Stimulated activated CD8-positive, alpha-beta memory T cell treated with anti-CD3 and anti-CD28 coated beads, Interleukin-2, amount 100 ng/mL, for 1 hour (primary cell): ENCODE measurements at places on chromosomes 4 and X.

GRCh38 chr4:131613824-131614216, 1535.3 kb upstream of the PCDH10 start:
- DNase-seq = no peak

DNA sequence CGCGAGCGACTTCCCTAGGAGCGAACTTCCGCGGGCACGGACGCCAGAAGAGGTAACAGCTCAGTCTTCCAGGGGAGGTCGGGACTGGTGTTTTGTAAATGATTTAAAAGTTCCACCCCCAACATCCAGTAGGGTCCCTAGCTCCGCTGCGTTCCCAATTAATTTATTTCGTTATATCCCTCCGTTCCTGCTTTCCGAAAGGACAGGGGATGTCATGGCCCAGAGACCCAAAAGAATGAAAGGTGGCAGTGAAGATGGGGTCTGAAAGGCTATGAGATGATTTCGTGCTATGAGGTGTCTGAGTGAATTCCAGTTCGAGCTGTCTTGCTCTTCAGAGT, 373 bp upstream of the SMIM43 start:
- DNase-seq = no peak

- DNase-seq = no peak
These were observed 101.0 kb downstream of the GATB start for GRCh38 chr4:151659601-151660364.

GRCh38 chr4:113783701-113784100, 22.2 kb upstream of the CAMK2D start:
- no peak for DNase-seq

DNA sequence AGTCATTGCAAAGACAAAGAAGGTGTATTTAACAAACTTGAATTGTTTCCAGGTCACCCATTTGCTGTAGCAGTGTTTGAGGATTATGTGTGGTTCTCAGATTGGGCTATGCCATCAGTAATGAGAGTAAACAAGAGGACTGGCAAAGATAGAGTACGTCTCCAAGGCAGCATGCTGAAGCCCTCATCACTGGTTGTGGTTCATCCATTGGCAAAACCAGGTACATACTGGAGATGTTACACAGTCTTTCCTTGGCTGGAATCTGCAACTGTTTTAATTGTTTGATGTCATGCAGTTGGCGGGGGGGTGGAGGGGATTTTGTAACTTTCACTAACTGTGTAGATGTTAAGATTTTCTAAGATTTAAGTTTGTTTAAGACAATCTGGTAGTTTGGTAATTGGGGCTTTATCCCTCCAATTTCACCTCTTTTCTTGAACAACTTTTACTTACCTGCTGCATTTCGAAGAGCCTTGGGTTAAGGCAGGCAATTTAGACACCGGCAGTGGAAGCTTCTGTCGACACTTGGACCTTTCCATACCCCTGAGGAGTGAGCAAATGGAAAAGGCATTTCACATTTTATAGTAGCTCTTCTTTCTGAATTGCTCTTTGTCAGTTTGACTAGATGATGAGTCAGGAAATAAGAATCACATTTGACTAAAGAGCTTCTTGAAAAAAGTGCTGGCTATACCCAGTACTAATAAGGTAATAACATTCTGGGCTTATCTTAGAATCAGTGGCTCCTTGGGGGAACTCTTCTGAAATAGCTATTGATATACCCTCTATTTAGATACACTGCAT, 67.4 kb downstream of the EGF start:
- DNase-seq = no peak

GRCh38 chr4:129344058-129344457, 248.1 kb downstream of the C4orf33 start:
- no peak for DNase-seq

DNA sequence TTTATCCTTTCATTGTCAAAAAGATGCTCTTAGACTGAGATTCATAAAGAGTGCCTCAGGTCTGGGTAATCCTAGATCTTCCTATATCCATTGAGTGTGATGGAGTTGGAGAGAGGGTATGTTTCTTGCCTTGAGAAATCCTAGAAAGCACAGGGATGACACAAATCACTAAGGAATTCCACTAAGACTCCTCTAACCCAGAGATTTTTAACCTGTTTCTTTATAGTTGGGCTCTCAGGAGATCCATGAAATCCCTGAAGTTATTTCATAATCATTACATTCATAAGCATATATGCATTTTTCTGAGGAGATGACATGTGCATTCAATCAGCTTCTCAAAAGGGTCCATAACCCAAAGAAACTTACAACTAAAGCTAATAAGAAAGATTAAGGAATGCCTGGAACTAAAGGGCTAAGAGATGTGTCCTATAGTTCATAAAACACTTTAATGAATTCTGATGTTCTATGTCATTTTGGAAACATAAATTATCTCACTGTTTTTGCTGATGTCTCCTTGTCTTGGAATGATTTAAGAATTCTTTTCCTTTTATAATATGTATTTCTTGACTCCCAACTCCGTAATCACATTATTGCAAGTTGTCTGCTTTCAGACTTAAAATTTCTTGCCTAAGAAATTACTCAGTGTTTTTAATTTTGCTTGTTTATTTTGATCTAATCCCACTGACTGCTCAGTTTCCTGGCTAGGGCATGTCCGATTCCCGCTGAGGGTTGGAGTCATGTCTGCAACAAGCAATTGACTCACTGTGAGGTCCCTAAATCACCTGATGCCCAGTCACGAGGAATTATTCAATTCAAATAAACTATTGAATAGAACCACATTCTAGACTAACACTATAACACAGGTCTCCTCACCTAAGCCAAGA, 2.8 kb upstream of the AMTN start:
- no peak for DNase-seq
